ENCODE measurements at places on chromosomes 12 and 14.
A peak's percentile ranks its signal among the peaks of the same experiment; 100 is the strongest.

DNA sequence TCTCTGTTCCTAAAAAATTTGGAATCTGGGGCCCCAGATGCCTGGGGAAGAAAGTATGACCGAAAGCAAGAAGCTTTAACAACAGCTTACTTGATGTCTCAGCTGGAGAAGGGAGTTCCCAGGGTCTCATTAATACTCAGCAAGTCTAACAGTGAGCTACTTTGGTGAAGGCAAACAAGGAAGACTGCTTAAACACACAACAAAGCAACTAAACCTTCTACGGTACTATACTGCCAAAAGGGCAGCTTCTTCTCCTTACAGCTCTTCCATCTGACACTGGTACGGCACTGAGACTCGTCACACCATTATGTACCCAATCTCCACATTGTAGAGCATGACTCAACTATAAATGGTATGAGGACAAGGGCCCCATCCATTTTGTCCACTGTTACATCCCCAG, 213.0 kb downstream of the MED13L start:
- DNase-seq = no peak

GRCh38 chr12:7935590-7936581, at the start of gene SLC2A3:
TSS of gene SLC2A3 (minus strand) at chr12:7936187. CDS start at chr12:7936034, 153 bp downstream.
- DNase-seq = peak; percentile 78

DNA sequence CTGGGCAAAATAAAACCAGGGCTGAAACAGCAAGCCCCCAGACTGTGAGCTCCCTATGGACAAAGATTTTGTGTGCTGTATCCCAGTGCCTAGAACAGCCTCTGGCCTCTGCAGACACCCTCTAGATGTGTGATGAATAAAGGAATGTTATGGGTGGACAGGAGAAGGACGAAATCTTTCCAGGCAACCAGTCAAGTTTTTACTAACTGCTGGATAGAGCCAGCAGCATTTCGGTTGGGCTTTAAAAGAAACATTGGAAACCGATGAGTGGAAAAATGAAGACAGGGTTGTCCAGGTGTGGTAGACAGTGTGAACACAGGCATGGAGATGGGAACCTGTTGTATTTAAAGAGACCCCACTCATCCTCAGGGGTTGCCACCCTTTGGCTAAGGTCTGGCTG, 4.0 kb downstream of the CHGA start:
- no peak for DNase-seq

DNA sequence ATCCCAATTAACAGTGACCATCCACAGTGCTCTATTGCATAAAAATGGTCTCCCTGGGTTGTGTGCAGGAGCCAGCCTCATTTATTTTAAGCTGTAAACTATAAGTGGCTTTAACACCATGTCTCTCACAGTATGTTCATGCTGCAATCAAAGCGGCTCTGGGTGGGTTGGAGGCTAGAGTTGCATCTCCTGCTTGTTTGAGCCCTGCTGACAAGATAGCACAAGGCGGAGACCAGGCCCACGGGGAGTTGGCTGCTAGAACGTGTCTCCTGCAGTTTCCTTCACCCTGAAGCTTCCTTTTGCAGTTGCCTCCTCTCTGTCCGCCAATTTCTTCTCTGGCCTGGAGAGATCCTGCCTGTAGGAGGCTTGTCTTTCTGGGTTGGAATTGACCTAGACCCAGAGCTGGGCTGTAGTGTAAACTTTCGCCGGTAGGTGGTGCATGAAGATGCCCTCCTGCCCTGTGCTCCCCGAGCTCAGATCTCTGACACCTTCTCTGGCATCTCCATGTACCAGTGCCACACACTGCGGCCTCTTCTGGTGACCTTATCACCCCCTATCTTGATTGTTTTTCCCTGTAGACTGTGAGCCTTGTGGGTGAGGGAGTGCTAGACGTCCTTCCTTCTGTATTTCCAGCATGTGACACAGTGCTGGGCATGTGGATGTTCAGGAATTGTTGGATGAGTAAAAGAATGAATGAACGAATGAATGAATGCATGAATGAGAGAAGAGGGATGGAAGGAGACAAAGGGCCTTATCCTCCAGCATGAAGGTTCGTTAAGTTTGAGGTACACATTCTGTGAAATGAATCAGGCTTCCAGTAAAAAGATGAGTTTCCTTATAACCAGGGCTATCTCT, 10.4 kb downstream of the OTUB2 start:
- DNase-seq = peak; percentile 64

- no peak for DNase-seq
Observed at GRCh38 chr14:36521598-36522345, 1.7 kb upstream of the NKX2-1 start.

- no peak for DNase-seq
Observed at GRCh38 chr14:59450716-59451115, 14.5 kb downstream of the GPR135 start.

- no peak for DNase-seq
Observed at GRCh38 chr12:47121146-47121545, 41.4 kb upstream of the AMIGO2 start.

- DNase-seq = no peak
Observed at GRCh38 chr12:110971189-110971920, 51.0 kb upstream of the MYL2 start.

- DNase-seq = peak; percentile 21
Observed at GRCh38 chr12:106248312-106248845, 559 bp upstream of the CKAP4 start.

- DNase-seq = no peak
Observed at GRCh38 chr12:124326871-124327270, 32.0 kb downstream of the RFLNA start.

GRCh38 chr14:64971943-64972791, at the start of gene RAB15:
TSS of gene RAB15 (minus strand) at chr14:64972336. CDS start at chr14:64972076, 260 bp downstream.
- peak; percentile 37 for DNase-seq

DNA sequence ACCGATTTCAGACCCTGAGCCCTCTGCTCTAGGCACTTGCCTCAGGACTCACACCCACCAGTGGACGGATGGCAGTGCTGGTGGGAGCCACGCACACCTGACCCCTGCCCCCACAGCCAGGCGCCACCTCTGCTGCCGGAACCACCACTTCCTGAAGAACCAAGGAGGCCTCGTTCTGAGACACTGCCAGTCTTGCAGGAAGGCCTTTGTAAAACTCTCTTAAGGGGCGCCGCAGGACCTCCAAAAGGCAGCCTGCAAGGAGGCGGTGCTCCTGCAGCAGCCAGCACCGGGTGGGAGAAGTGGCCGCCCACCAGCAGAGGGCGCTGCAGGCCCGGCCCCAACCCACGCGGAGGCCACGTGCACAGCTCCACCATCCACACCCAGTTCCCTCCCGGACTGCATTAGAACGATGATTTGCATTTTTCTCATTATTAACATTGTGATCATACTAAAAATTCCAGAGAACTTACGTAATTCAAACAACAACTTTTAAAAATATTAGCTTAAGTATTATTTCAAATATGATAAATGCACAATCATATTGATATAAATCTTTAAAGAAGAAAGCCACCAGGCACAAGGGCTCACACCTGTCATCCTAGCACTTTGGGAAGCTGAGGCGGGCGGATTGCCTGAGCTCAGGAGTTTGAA, 12.8 kb downstream of the STX2 start:
- DNase-seq = peak; percentile 64
